ENCODE measurements at places on chromosomes 11 and 22.

GRCh38 chr11:69383372-69384250, 89.7 kb downstream of the MYEOV start:
- no peak for DNase-seq

GRCh38 chr11:119593346-119593745, 135.7 kb downstream of the NECTIN1 start:
- no peak for DNase-seq

DNA sequence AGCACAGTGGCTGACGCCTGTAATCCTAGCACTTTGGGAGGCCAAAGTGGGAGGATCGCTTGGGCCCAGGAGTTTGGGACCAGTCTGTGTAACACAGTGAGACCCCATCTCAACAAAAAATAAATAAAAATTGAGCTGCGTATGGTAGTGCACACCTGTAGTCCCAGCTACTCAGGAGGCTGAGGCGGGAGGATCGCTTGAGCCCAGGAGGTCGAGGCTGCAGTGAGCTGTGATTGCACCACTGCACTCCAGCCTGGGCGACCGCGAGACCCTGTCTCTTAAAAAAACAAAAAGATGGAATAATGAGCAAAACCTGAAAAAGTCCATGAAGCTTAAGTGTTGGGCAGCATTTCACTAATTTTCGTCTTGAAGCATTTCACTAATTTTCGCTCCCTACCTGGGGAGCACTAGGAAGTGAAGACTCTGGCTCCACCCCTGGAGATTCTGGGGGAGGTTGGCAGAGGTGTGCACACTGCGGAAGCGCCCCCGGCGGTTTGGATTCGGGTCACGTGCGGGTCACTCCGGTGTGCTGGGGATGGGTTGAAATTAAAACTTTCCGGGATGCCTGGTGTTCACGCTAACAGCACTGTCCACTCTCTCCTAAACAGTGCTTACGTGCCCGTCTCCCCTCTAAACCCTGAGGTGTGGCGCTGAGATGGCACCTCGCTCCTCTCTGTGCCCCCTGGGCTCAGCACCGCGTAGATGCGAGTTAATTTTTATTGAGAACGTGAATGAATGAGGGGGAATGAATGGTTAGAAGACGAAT, 906 bp upstream of the NAA40 start:
- no peak for DNase-seq

GRCh38 chr11:118895093-118896039, 11.7 kb downstream of the CXCR5 start:
- no peak for DNase-seq

DNA sequence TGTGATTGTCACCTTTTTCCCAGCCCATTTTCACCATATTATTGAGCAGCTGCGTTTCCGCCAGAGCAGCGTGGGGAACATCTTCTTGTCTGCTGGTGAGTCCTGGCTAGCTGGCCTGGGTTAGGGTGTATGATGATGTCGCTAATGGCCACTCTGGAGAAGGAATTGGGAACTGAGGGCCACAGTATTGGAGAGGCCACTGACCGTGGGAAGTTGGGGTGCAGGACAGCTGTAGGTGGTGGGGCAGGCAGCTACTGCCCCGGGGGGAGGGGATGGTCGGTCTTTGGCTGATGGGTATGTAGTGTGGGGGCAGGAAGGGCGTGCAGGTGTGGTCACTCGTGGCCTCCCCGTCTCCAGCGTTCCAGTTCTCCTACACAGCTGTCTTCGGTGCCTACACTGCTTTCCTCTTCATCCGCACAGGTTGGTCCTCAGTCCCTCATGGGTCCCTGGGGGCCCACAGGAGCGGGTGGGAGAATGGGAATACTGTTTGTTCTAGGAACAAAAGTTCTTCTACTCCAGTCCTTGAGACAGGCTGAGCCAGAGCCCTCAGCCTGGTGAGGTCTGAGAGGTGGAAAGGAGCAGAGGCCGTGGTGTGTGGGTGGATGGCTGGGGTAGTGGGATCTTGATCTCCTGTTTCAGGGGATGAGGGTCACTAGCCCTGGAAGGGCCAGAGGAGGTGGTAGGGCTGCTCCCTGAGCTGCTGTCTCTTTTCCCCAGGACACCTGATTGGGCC, 2.1 kb downstream of the RCE1 start:
- DNase-seq = no peak

- no peak for DNase-seq
Measured at GRCh38 chr11:132112846-132113245, 742.4 kb downstream of the NTM start.

DNA sequence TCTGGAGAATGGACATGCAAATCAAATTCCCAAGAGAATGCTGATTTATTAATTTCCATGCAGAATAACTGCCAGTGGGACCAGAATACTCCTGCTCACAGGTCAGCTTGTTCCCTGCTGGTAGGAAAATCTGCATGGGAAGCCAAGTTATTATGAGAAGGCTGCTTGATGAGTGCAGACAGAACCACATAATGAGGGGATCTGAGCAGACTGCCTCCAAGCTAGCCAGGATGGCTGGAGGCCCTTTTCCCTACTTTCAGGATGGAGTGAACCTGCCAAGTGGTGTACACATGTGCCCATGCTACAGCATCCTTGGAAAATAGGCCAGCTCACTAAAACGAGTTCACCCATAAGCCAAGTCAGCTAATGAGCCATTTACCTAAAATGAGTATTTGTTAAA, 55.2 kb upstream of the ZBED5 start:
- DNase-seq = no peak

DNA sequence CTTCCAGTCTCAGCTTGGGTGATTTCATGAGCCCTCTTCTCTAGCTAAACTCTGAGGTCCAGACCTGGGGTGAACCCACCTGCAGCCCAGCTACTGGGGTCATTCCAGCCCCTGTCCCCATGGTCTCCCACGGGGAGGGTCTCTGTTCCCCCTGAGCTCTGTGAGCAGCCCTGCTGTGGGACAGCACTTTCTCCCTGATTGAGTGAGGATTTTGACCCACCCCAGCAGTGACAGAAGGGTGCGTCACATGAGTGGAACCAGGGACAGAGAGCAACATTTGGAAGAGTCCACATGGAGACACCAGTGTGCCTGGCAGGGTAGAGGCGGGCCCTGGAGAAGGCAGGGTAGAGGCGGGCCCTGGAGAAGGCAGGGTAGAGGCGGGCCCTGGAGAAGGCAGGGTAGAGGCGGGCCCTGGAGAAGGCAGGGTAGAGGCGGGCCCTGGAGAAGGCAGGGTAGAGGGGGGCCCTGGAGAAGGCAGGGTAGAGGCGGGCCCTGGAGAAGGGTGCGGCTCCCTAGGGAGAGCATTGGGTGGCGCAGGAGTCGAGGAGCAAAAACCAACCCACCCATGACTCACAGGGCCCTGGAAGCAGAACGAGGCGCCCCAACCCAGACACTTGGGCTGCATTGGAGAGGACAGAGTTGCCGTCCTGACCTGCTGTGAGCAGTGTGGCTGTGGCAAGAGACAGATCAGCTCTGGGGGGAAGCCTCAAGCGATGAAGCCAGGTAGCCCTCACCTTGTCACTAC, 227.7 kb upstream of the B3GAT1 start:
- no peak for DNase-seq

GRCh38 chr11:122816761-122817520, 21.4 kb upstream of the CRTAM start:
- no peak for DNase-seq

GRCh38 chr11:93501856-93502255, 41.3 kb downstream of the SMCO4 start:
- DNase-seq = no peak

GRCh38 chr11:68200639-68201038, 12.5 kb downstream of the KMT5B start:
- peak; percentile 71 for DNase-seq

- no peak for DNase-seq
Measured at GRCh38 chr11:15826826-15827225, 529.5 kb downstream of the SOX6 start.

DNA sequence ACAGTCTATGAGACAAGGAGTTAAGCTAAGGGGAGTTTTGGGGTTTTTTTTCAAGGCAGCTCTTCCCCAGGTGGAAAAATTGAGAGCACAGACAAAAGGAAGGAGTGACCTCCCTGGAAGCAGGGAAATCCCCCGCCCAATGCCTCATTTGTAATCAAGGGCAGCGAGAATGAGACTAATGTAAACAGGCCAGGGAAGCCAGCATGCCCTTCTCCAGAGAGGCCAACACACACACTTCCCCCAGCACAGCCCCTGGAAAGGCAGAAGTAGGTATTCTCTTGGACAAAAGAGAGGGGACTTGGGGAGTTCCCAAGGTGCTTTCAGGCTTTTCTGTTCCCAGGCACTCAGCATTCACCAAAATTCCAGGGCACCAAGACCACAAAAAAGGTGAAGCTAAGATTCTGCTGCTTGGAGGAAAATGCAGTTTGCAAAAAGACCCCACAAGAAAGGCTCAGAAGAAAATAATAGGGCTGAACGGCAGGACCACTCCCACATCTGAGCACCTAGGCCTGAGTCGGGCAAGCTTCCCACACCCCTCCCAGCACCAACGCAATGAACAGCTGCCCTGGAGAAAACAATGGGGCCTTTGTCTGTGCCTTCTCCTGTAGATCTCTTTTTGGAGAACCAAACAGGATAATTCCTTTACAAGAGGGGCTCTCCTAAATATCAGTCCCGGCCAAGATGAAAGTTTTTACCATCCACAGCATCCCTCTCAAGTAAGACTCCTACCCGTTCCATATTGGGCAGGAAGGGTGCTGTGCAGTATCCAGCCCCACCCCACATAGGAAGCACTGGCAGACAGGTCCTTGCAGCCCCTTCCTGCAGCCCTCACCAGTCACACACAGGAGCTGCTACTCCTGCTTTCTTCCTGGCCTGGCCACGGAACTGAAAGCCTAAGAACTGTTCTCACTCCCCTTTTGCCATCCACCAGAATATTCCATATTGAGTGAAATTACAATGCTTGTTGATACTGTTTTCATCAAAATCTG, 70.7 kb upstream of the AKIP1 start:
- DNase-seq = no peak

DNA sequence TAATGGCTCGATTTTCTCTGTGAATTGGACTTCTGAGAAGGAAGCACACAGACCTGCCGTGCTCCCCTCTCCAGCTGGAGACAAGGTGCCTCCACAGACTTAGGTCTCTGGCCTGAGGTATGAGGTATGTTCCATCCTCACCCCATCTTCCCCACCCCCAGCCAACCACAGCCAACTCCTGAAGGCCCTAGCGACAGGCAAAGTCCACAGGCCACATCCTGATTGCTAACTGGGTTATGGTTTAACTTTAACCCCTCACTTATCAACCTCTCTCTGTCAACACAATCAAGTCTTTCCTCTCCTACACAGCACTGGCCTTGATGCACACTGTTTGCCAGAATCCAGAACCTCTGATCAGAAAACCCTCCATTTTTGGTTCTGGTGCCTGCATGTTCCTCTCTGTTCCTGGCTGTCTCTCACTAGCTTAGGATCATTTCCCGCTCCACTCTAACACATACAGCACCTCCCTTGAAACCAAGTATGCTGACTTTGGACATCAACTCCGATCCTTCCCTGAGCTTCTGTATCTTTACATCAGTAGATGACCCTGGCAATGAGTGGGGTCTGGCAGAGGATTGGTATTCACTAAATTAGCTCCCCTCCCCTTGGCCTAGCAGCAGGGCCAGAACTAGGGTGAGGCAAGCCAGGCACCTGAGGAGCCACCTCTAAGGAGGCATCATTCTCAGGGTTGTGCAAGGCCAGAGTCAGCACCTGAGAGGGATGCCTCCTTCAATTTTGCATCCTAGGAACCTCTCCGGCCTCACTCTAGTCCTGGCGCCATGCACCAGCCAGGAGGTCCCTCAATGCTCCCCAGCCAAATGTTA, 22.0 kb downstream of the JAML start:
- no peak for DNase-seq

DNA sequence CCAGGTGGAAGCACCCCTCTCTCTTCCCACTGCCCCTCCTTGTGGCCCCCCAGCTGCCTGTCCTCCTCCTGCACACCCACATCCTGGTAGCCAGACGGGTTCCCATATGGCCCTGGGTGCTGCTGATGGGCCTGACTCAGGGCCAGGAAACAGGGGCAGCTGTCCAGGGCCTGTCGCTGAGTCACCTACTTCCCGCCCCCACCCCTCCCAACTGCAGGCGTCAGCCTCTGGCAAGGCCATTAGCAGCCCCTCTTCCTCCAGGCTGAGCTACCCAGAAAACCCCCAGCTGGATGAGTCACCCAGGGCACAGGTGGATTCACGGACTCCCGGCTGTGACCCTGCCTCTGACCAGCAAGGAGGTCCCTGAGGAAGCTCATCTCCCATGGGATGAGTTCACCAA, 6.9 kb upstream of the GAL start:
- DNase-seq = no peak

DNA sequence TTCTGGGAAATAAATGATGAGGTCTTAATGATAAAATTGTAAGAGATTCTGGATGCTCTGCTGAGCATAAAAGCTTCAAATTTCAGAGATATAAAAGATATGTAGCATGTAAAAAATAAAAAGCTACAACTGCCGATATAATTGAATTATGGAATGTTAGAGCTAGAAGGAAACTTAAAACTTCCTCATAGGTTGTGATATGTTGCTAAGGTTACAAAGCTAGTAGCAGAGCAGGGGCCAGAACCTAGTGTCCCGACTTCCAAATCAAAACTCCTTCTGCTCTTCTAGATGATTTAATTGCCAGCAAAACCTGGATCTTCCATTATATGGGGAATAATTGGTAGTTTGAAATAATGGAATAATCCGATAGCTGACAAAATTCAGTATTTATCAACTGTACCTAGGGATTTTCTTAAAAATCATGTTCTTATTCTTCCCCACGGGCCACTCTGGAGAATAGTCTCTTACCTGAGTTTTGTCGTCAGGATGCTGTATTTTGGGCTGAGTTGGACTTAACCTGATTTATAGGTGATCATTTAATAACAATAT, at the start of gene ASCL3:
TSS of gene ASCL3 (minus strand) at position 499 of the 549 bp plus-strand sequence. CDS start 4,855 bp downstream, outside the sequence.
- no peak for DNase-seq

- no peak for DNase-seq
Measured at GRCh38 chr11:116657842-116658825, 114.7 kb downstream of the BUD13 start.

- DNase-seq = peak; percentile 7
Measured at GRCh38 chr11:117037279-117037974, 60.8 kb downstream of the SIK3 start.

DNA sequence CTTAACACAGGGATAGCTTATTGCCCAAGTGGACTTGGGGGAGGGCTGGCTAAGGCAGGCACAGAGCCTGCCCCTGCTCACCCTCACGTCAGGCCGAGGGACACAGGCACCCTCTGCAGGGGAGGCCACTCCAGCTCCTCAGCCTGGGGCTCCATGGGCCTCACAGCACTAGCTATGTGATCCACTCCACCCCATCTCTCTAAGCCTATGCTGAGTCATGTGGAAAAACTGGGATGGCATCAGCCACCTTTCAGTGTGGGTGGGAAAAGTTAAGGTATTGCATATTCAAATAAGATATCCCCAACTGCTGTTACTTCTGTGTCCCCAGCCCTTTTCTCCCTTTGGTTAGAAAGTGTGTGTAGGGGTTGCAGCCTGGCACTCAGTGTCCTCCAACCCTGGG, 22.3 kb downstream of the RANGAP1 start:
- DNase-seq = no peak

GRCh38 chr22:49760630-49761571, 66.8 kb downstream of the BRD1 start:
- DNase-seq = no peak

DNA sequence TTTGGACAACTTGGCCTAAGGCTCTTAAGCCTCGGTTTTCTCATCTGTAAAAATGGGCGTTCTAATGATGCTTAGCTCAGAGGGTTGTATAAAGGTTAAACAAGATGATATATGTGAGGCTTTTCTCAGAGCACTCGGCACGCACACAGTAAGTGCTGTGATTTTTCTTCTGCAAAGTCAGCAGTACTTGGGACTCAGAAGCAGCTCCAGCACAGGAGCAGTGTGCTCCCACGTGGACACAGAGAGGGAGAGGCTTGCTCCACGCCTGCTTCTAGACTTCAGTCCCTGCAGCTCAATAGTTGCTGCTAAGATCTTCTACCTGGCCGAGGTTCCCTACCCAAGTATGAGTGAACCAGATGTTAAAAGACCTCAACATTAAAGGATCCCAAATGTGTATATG, 39.9 kb upstream of the PHF21A start:
- no peak for DNase-seq

Measured in fibroblast of skin of left quadriceps (primary cell).